ENCODE measurements at places on chromosomes 11 and 22.

DNA sequence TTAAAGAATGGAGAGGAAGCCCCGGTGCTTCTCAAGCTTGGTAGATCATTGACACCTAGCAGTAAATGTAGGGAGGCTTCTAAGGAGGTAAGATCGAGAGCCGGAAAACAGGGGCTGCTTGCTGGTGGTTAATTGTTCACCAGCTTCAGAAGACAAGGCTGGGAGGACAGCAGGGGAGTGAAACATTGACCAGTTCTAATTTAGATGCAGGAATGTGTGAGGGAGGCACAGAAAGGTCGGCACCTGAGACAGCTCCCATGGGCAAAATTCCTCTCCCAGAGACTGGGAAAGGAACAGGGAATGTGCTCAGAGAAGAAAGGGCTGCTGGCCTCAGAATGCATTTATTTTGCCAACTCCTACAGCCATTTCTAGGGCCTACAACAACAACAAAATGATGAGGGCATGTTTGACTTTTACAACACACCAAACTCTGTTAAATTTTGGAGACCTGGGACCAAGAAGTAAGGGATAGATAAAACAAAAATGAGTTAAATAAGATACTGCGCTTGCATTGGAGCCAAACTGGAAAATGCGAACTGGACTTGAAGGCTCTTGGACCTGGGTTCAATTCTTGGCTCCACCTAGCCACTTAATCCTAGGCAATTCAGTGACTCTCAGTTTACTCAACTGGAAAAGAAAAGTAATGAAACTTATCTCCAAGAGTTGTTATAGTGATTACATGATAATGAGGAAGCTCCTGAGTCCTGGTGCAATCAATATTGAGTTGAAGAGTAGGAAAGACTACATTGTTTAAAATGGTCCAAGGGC is 31.0 kb downstream of the FZD4 start:
- DNase-seq: no peak

DNA sequence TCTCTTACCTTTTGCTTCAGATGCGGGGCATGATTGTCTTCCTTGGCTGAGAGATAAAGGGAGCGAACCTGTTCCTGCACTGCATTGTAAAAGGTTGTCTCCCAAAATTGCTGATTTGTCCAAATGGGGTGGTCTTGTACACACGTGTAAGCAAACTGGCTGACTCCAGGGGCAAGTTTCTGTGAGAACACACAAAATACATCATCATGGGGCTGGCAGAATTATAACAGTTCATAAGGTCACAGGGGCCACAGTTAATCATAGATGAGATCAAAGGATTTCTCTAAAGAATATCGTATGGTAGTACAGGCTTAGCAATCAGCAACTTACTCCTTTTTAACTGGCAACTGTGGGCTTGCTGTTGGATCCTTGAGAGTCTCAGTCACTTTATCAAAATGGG is 194.3 kb downstream of the SWAP70 start:
- no peak for DNase-seq

DNA sequence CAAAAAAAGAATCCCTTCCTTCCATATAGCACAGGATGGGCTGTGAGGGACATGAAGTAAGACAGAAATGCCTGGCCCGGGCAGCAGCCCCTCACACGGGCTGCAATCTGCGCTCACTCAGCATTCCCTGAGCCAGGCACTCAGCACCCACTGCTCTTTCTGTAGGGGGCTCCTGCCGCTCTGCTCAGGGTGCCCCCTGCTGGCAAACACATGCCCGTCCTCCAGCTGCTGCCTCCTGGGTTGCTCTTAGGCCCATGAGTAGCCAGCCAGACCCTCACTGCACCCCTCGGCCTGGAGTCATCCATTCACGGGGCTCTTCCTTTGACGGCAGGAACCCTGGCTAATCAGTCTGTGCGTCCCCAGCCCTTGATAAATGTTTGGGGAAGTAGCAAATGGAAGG is 6.9 kb downstream of the MCAT start:
- DNase-seq: no peak

- DNase-seq: no peak
These were observed 87.0 kb downstream of the MORC2 start for GRCh38 chr22:30881361-30882183.

GRCh38 chr22:39802682-39803081 is 90.9 kb downstream of the ENTHD1 start:
- DNase-seq: no peak

GRCh38 chr11:27754035-27755017 is 54.1 kb upstream of the BDNF start:
- no peak for DNase-seq

- DNase-seq: no peak
These were observed 19.7 kb downstream of the ZNF195 start for GRCh38 chr11:3359092-3359824.

GRCh38 chr22:20653012-20653794 is 120.7 kb upstream of the SERPIND1 start:
- no peak for DNase-seq

- no peak for DNase-seq
These were observed 16.5 kb upstream of the NUCB2 start for GRCh38 chr11:17260020-17260419.

DNA sequence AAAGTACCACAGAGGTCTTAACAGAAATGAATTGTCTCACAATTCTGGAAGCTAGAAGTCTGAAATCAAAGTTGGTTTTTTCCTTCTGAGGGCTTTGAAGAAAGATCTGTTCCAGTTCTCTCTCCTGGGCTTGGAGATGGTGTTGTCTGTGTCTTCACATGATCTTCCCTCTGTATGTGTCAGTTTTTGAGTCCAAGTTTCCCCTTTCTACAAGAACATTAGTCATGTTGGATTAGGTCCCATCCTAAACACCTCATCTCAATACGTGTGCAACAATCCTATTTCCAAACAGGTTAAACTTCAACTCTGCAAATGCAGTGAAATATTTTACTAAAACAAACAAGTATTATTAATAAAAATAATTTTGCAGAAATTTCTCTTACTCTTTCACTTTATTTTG is 3.1 kb upstream of the PTS start:
- DNase-seq: no peak

All from globus pallidus (tissue), 1 donor.